ENCODE measurements at places on chromosomes 7 and 10.

DNA sequence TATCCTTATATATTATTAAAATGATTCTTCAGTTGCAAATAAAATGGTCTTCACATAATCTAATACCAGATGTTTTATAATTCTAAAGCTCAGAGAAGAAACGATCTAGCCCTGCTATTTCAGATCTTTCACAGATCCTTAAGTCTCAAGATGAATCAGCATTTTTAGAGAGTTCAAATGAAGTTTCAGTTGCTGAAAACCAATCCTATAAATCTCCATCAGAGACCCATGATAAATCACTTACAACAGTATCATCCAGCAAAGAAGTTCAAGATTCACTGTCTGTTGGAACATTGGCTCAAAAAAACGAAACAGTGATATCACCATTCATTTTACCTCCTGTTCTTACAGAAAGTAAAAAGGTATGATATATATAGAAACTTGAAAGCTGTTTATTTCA lies 137.0 kb downstream of the CCDC7 start:
- DNase-seq = no peak

DNA sequence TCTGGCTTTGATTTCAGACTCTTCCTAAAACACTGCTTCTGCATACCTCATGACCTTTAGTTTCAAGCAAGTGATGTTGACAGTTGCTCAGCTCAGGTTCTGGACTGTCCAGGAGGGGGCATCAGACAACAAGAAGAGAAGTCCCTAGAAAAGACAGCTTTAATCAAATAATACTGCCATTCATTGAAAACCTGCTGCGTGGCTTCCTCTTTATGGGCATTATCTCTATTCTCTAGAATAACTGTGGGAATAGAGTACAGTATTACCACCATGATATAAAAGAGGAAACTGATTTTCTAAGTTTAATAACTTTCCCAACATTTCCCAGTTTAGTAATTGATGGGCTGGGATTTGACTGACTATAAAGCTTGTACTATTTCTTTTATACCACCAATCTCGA lies 170.4 kb downstream of the SNX13 start:
- DNase-seq = peak; percentile 15

GRCh38 chr10:86914734-86915133 lies 42.7 kb downstream of the MMRN2 start:
- DNase-seq = no peak

- no peak for DNase-seq
Observed at GRCh38 chr7:113891828-113892227, 27.0 kb downstream of the PPP1R3A start.

DNA sequence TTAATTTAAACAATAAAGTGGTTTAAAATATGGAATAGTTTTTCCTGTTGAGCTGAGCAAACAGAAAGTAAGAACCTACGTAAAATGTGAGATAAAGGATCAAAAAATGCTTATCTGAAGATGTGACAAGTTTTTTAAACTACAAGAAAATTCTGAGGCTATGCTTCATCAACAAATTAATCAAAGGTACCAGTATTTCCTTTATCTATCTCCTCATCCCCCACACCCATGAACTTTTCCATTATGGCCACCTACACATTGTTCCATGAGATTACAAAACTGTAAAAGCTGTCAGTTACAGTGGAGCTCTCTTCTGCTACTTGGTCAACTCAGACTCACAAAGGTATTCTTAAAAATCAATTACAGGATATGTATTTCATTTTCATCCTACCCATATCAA lies 77.4 kb downstream of the ARHGAP12 start:
- DNase-seq = no peak

GRCh38 chr10:60290558-60290957 lies 99.1 kb downstream of the ANK3 start:
- no peak for DNase-seq

- DNase-seq = no peak
Observed at GRCh38 chr7:45178241-45179225, 20.9 kb downstream of the RAMP3 start.

GRCh38 chr10:37754538-37755323 lies 102.7 kb downstream of the ZNF248 start:
- no peak for DNase-seq

GRCh38 chr7:41787651-41788350 lies 84.9 kb upstream of the INHBA start:
- no peak for DNase-seq

DNA sequence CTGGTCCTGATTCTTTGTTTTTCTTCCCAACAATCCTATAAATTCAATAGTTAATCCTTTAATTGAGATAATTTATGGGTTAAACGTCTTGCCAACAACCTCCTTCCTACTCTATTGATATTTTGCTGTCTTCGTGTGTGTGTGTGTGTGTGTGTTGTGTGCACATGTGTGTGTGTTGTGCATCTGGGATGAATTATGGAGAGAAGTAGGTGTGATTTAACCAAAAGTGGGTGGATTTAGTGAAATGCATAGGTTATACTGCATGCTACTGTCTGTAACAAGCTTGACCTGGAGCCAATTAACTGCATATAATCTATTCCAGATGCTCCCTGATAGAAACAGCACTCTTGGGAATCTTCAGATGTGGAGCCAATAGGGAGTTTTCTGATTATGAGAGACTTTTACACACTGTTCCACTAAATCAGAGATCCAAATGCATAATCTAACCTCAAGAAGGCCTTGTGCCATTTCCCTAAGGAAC lies 61.2 kb downstream of the SEMA3D start:
- DNase-seq = no peak

- no peak for DNase-seq
Observed at GRCh38 chr10:79372871-79373270, 25.6 kb downstream of the PPIF start.

GRCh38 chr7:119197877-119198527 lies 973.5 kb downstream of the ANKRD7 start:
- DNase-seq = no peak

DNA sequence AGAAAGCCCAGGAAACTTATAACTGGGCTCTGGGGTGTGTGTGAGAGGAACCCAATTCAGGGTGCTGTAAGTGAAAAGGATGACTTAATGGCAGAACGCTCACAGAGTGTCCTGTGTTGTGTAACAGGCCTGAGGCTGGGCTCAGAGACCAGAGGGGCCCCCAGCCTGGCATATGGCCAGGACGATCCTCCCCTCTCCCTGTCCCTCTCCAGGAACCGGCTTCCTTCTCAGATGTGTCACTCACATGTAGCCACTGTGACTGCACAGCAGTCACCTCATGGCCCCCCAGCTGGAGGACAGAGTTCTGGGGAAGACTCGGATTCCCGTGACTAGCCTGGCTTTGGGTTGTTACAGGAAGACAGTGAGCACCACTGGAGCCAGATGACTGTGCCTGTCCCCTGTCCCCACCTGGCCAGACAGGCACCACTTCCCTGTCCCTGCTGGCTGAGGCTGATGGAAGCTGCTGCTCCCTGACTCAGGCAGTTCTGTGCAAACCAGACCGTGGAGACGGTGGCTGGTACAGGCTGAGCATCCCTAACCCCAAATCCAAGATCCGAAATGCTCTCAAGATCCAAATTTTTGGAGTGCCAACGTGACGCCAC lies 220.5 kb downstream of the MLLT10 start:
- no peak for DNase-seq

GRCh38 chr7:18638594-18639452 lies 143.3 kb downstream of the HDAC9 start:
- peak; percentile 45 for DNase-seq

DNA sequence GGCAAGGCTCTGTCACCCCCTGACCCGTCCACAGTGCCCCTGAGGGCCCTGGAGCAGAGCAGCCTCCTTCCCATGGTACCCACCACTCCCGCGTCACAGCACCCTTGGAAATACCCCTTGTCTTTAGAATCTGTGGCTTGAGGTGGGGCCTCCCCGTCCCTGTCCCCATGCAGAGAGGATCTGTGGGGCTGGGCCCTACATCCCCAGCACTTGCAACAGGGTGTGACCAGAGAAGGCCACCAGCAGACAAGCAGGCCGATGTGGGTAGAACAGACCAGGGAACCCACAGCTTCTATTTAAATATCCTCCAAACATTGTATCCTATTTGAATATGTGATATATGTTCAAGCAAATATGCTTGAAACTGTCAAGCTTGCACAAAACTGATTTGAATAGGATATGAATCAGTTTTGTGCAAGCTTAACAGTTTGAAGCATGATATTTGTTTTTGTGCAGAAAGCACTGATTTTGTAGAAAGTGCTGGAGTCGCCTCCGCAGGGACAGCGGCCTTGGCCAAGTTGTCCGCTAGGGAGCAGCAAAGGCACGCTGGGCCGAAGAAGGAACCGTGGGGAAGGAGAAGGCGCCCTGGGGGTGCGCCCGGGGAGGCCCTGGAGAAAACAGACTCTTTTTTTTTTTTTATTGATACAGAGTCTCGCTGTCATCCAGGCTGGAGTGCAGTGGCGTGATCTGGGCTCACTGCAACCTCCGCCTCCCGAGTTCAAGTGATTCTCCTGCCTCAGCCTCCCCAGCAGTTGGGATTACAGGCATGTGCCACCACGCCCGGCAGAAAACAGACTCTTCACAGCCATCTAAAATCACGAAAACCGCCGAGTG lies 2.2 kb downstream of the CFAP46 start:
- no peak for DNase-seq

- DNase-seq = no peak
Observed at GRCh38 chr10:86292462-86293395, 73.9 kb downstream of the GRID1 start.

DNA sequence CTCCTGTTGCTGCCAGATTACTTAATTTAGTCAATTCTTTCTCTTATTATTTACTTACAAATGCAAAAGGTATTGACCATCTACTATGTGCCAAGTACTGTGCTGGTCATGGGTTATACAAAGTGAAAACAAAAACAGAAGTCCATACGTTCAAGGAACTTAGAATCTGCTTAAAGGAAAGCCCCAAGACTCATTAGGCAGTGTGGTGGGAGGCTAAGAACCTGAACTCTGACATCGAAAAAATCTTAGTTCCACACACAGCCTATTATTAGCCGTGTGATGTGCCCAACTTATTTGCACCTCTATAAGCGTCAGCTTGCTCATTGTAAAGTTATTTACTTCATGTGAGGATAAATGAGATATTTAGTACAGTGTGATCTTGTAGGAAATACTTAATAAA lies 227.4 kb upstream of the SORCS1 start:
- DNase-seq = no peak

- no peak for DNase-seq
Observed at GRCh38 chr10:20215547-20216152, 399.4 kb downstream of the PLXDC2 start.

DNA sequence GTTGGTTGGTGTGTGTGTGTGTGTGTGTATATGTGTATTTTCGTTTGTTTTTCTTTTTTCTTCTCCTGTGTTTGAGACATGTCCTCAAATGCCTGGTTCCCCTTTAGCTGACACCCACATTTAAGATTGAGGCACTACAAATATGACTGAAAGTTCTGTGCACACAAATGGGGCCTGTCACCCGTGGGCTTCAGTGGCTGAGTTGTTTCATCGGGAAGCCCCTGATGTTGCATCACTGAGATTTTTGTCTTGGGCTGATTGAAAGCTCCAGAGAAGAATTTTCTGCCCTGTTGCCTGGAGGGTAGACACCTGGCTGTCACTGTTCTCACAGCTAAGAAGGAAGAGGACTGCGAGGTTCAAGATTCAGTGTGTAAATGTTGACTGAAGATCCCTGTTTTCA lies 283.8 kb upstream of the C7orf33 start:
- no peak for DNase-seq

DNA sequence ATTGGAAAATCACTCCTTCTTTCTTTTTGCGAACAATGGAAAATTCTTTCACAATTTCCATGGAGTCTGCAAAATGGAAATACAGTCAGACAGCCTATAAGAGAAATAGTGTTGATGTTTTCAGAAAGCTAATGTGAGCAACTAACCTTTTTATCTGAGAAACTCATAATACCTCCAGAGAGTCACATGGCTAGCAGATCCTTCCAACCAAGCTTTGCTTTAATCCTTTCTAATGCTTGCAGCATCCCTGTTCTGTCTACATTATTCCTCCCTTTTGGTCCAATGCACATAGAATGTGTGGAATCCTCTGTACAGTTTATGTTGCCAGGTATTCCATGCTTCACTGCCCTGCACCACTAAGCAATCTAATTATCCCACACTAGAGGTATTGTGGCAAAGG lies 717.5 kb upstream of the LRRN3 start:
- DNase-seq = no peak

DNA sequence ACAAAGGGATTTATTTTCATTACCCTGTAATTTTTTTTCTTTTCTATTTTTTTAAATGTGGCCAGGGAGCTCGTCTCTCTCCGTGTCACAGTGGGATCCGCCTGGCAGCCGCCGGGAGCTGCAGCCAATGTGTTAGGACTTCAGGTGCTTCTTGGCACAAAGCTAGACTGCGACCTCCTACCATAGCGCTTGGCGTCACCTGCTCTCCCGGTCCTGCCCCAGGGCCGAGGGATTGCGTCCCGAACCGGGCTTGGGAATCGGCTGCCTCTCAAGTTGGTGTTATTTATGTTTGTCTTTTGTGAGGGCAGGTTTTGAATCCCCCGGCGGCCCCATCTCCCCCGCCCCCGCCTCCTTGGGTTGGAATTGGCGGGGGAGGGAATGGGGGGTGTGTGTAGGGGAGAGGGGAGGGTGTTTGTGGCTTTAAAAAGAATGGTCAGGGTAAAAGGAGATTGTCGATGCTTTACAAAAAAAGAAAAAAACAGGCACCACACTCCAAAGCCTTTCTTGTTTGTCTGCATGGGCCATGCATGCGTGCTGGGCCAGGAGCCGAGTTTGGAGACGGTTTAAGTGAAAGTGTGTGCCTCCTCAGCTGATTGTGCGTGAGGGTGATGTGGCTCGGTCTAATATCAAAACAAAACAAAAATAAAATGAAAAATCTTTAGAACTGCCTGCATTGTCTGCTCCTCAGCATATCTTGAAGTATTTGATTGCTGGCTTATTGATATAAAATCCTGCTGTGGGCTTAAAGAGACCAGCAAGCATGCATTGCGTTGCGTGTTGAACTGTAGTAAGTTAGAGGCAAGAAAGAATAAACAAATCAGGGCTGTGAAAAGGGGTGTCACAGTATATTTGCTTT lies 1.2 kb downstream of the PPP1R9A start:
- no peak for DNase-seq

DNA sequence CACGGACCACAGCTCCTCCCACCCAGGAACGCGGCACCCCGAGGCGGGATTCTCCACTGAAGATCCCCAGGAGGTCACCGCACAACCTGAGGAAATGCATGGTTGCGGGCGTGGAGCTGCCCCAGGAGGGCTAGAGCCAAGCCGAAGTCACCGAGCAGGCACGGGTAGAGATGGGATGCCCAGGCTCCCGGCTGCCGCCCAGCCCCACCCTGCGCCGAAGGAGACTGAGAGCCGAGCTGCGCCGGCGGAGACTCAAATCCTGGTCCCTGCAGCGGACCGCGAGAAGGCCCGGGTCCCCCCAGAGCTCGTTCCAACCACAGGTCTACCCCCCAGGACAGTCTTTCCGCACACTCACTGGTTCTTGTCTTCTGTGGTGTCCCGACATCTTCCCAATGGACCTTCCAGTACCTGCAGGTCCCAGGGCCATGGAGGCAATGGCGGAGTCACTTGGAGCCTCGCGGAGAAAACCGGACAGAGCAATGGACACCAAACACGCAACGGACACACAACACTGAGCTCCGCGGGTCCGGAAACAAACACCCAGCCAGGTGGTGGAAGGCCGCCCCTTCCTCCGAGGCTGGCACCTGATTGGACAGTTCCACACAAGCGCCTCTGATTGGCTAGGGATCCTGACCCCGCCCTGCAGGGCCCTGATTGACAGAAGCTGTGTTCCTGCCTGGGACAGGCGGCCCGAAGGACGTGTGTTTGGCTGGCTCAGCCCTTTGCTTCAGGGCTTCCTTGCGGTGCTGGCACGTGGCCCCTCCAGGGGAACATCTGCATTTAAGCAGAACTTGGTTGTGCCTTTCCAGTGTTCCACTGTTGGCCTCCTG lies 331.9 kb upstream of the NUPR2 start:
- DNase-seq = no peak

GRCh38 chr7:26553128-26553527 lies 261.5 kb downstream of the SNX10 start:
- no peak for DNase-seq

GRCh38 chr7:137304624-137305235 lies 38.8 kb downstream of the PTN start:
- no peak for DNase-seq

Data from GOT3 (cell line).